Fibroblast of lung (primary cell): ENCODE measurements at places on chromosomes 7 and 10. TPM values are rescaled to one million over a fixed set of nuclear protein-coding genes. Genes with fewer than 3 reads are reported as not detected.

The VGF gene
- total RNA-seq, result 0.26 and 0.66 TPM in 2 replicates

The PRSS1 gene
- not detected in 2 replicates for total RNA-seq

The COL1A2 gene
- total RNA-seq, result 2,400 and 2,928 TPM in 2 replicates

The OLAH gene
- not detected in 2 replicates for total RNA-seq

The OAT gene
- total RNA-seq, result 125 and 147 TPM in 2 replicates

The AKR1E2 gene
- total RNA-seq, result 5.6 and 11.7 TPM in 2 replicates

The GIMAP1 gene
- total RNA-seq, result under 0.01 TPM in 2 replicates

The C10orf53 gene
- total RNA-seq, result not detected in 2 replicates

The GDF2 gene
- total RNA-seq, result not detected in 2 replicates
